ENCODE measurements at places on chromosomes 3 and 15.

GRCh38 chr3:136404056-136404455 lies 153.9 kb downstream of the PCCB start:
- no peak for DNase-seq

DNA sequence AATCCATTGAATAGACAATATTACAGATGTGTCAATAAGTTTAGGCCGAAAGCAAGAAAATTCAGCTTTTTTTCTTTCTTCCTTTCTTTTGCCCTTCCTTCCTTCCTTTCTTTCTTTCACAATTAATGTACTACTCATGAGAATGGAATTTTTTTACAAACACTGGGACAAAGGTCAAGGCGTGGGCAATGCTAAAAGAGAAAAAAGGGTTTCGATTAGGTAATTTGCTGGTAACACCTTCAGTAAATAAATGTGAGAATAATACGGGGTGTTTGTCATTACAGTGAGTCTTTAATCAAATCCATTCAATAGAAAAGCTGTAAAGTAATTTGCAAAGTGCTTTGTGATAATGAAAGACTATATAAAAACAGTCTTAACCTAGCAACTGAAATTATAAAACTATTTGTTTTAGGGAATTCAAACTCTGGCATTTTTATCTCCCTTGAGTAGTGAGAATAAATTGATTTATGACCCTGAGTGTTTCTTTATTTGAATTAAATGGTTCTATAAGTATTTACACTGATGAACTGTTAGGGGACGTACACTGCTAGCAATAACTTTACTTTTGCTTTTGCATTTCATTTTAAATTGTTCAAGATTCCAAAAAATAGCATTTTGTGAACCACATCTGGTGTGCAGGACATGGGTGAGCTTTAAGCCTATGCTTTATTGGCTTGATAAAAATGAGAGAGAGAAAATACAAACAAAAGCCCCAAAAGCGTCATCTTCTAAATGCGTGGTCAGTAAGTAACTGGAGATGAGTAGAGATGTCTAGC lies 104.2 kb upstream of the THRB start:
- no peak for DNase-seq

DNA sequence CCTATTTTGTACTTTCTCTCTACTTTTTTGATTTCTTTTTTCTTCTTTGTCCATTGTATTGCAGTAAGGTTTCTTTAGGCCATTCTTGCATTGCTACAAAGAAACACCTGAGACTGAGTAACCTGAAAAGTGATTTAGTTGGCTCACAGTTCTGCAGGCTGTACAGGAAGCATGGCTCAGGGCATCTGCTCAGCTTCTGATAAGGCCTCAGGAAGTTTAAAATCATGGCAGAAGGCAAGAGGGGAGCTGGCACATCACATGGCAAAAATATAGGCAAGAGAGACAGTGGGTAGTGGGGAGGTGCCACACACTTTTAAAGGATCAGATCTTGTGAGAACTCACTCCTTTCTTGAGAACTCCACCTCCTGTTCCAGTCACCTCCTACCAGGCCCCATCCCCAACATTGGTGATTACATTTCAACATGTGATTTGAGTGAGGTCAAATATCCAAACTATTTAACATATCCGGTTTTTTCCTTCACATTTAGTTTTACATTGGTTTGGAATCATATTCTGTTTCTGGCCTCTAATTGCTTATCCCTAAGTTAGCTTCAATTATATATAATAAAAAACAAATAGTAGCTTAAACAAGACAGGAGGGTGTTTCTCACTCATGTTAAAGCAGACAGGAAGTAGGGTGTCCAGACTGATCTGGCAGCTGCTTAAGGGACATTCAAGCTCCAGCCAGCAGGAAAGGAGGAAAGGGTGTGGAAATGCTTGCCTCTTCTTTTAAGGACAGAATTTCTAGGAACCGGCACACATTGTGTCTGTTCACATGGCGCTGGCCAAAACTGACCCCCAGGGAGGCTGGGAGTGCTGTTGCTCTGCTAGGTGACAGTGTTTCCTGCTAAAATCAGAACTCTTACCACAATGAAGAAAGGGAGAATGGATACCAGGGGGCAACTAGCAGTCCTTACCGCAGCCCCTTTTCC lies 28.8 kb upstream of the SKOR1 start:
- DNase-seq: no peak

DNA sequence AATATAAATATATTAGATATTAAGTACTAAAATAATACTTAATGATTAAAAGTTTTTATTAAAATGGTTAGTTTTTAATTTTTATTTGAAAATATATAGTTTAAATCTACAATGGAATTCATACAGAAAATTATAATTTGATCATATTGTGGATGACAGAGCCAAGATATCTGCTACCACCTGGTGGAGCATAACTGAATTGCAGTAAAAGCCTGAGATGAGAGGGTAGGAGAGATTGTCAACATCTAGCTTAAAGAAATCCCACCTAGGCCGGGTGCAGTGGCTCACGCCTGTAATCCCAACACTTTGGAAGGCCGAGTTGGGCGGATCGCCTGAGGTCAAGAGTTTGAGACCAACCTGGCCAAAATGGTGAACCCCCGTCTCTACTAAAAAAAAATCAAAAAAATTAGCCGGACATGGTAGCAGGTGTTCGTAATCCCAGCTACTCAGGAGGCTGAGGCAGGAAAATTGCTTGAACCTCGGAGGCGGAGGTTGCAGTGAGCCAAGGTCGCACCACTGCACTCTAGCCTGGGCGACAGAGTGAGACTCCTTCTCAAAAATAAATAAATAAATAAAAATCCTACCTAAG lies 25.1 kb upstream of the CSTA start:
- DNase-seq: no peak

- DNase-seq: no peak
These were observed 208.1 kb downstream of the SATB1 start for GRCh38 chr3:18216996-18217395.

Measured in NCI-H1436 (cell line).